ENCODE measurements at places on chromosomes 6 and 20. TPM values are rescaled to one million over a fixed set of nuclear protein-coding genes. Genes with fewer than 3 reads are reported as not detected.

The SLC29A1 gene
- total RNA-seq = 23.4 TPM

The SPATS1 gene
- total RNA-seq = not detected

The LZTS3 gene
- total RNA-seq = 1.5 TPM

The SLA2 gene
- total RNA-seq = not detected

The CST5 gene
- not detected for total RNA-seq

The OXT gene
- total RNA-seq = not detected

The PRDM13 gene
- not detected for total RNA-seq

The E2F1 gene
- total RNA-seq = 19.5 TPM

The L3MBTL1 gene
- total RNA-seq = 2.4 TPM

The MEI4 gene
- not detected for total RNA-seq

The CCM2L gene
- total RNA-seq = not detected

The SCUBE3 gene
- total RNA-seq = 0.30 TPM

The GPR6 gene
- total RNA-seq = not detected

The TTLL9 gene
- not detected for total RNA-seq

The EPHA7 gene
- 0.34 TPM for total RNA-seq

The HLA-DPB1 gene
- 4.0 TPM for total RNA-seq

The MLN gene
- total RNA-seq = not detected

The PTGIS gene
- 0.15 TPM for total RNA-seq

The CTAGE9 gene
- total RNA-seq = under 0.01 TPM

The NRSN1 gene
- total RNA-seq = not detected

The SPEF1 gene
- 0.15 TPM for total RNA-seq

The COL12A1 gene
- 152 TPM for total RNA-seq

The GJA10 gene
- total RNA-seq = not detected

The TRIM39 gene
- 8.2 TPM for total RNA-seq

The MUCL3 gene
- total RNA-seq = not detected

The NECAB3 gene
- total RNA-seq = 20.7 TPM

The WFDC12 gene
- total RNA-seq = not detected

The SLC25A27 gene
- total RNA-seq = 2.4 TPM

The LY6G6D gene
- not detected for total RNA-seq

The NKX2-2 gene
- total RNA-seq = not detected

The IFT52 gene
- 26.1 TPM for total RNA-seq

The COX7A2 gene
- 981 TPM for total RNA-seq

Data from bronchus fibroblast of lung (primary cell).